ENCODE measurements at places on chromosomes 6 and 20. TPM values are rescaled to one million over a fixed set of nuclear protein-coding genes. Genes with fewer than 3 reads are reported as not detected.

The FLRT3 gene
- 8.7 TPM for total RNA-seq

The NDUFAF5 gene
- total RNA-seq = 14.7 TPM

The CYP39A1 gene
- 22.6 TPM for total RNA-seq

The EEF1A2 gene
- 3.0 TPM for total RNA-seq

The SIRPD gene
- not detected for total RNA-seq

The GSTA1 gene
- not detected for total RNA-seq

The OPN5 gene
- total RNA-seq = not detected

The IL17F gene
- total RNA-seq = not detected

The OTOR gene
- not detected for total RNA-seq

The TULP1 gene
- not detected for total RNA-seq

The PNPLA1 gene
- under 0.01 TPM for total RNA-seq

The LGSN gene
- total RNA-seq = under 0.01 TPM

The PRDM13 gene
- not detected for total RNA-seq

The TENT5A gene
- total RNA-seq = 47.5 TPM

The JPH2 gene
- 0.43 TPM for total RNA-seq

The POLR3F gene
- 10.7 TPM for total RNA-seq

The MUCL3 gene
- not detected for total RNA-seq

The OR2B2 gene
- not detected for total RNA-seq

The TUBB1 gene
- under 0.01 TPM for total RNA-seq

The HLA-DQB1 gene
- not detected for total RNA-seq

The PLA2G7 gene
- total RNA-seq = not detected

The SCRT2 gene
- total RNA-seq = not detected

The HLA-DQA1 gene
- not detected for total RNA-seq

The MEP1A gene
- not detected for total RNA-seq

The PEDS1 gene
- total RNA-seq = 16.6 TPM

The GINS1 gene
- total RNA-seq = 1.4 TPM

The SLC22A3 gene
- 3.0 TPM for total RNA-seq

The CCDC170 gene
- 2.6 TPM for total RNA-seq

The OXT gene
- total RNA-seq = 0.18 TPM

The BMP2 gene
- 8.8 TPM for total RNA-seq

The GHRH gene
- total RNA-seq = not detected

Data from smooth muscle cell of bladder (primary cell).